ENCODE measurements at places on chromosomes 12 and 14. TPM values are rescaled to one million over a fixed set of nuclear protein-coding genes. Genes with fewer than 3 reads are reported as not detected.

RERG gene
- 9.9 TPM for total RNA-seq

RPL6 gene
- total RNA-seq: 967 TPM

ZNF410 gene
- total RNA-seq: 23.4 TPM

- DNase-seq: no peak
- no peak overlapping the region for H3K4me3 ChIP-seq
- no peaks in the 10 kb centered on the region for H3K27me3 ChIP-seq
- no peak overlapping the region for H3K27ac ChIP-seq
Observed at GRCh38 chr12:1527789-1528188, 66.6 kb downstream of the FBXL14 start.

GRCh38 chr12:60072911-60073310 is 477.1 kb downstream of the SLC16A7 start:
- no peak overlapping the region for H3K4me3 ChIP-seq
- H3K27me3 ChIP-seq: no peaks in the 10 kb centered on the region
- no peak for DNase-seq
- no peaks in the 10 kb centered on the region for H3K4me1 ChIP-seq
- H3K36me3 ChIP-seq: no peaks in the 10 kb centered on the region
- H3K27ac ChIP-seq: no peak overlapping the region

DNA sequence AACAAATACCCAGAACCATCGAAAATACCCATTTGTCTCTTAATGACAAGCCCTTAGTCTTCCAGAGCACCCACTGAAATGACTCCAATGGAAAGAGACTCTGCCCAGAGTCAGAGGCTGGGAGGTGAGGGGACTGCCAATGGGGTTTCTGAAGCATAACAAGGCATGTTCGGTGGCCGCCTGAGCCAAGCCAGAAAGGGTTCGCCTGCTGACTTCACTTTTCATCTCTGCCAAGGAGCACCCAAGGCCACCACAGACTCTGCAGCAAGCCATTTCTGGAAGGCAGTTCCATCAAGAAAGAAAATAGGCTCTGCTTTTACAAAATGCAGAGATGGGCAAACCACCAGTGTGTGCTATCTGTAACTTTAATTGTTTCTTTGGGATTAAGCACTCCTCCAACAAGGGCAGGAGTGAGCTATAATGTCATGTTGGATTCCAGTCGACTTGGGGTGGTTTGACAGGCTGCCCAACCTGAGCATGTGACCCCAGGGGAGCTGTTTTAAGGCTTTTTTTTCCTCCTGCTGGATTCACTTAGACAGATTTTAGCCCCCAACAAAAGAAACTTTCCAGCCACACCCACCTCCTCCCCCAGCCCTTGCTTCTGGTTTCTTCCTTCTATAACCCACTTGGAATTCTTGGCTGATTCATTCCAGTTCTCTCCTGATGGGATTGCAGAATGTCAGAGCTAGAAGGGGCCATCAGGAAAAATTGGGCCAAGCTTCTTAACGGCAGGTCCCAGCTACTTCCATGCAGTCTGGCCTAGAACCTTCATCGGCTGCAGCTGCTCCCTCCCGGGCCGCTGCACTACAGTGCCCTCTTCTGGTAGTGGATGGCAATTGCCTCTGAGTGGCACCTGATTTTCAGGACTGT is 24.1 kb downstream of the CKAP4 start:
- no peaks in the 10 kb centered on the region for H3K36me3 ChIP-seq
- no peaks in the 10 kb centered on the region for H3K27me3 ChIP-seq
- peaks cover 19% of the 10 kb centered on the region for H3K4me1 ChIP-seq
- no peak overlapping the region for H3K4me3 ChIP-seq

DNA sequence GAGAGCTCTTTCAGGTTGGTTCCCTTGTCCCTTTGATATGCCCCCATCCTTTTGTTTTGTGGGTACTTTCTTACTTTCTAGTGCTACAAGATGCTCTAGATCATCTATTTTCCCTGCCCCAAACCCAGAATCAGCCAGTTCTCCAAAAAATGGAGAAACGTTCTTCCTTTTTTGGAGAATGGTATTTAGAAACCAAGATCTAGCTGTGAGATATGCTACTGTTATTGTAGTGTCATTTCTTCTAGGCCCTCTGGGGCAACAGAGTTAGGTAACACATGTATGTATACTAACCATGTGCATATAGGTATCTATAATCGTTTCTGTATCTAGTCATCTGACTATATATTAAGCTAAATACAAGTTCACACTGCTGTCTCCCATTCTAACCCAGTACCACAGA is 6.9 kb upstream of the IGFBP6 start:
- H3K4me3 ChIP-seq: no peak overlapping the region
- DNase-seq: no peak
- no peak overlapping the region for H3K27ac ChIP-seq
- no peaks in the 10 kb centered on the region for H3K4me1 ChIP-seq
- no peaks in the 10 kb centered on the region for H3K36me3 ChIP-seq
- no peaks in the 10 kb centered on the region for H3K27me3 ChIP-seq

- H3K4me3 ChIP-seq: no peak overlapping the region
- H3K4me1 ChIP-seq: no peaks in the 10 kb centered on the region
- H3K36me3 ChIP-seq: no peaks in the 10 kb centered on the region
- H3K27ac ChIP-seq: no peak overlapping the region
- DNase-seq: no peak
Observed at GRCh38 chr14:77208291-77208978, 26.8 kb downstream of the TMEM63C start.

DNA sequence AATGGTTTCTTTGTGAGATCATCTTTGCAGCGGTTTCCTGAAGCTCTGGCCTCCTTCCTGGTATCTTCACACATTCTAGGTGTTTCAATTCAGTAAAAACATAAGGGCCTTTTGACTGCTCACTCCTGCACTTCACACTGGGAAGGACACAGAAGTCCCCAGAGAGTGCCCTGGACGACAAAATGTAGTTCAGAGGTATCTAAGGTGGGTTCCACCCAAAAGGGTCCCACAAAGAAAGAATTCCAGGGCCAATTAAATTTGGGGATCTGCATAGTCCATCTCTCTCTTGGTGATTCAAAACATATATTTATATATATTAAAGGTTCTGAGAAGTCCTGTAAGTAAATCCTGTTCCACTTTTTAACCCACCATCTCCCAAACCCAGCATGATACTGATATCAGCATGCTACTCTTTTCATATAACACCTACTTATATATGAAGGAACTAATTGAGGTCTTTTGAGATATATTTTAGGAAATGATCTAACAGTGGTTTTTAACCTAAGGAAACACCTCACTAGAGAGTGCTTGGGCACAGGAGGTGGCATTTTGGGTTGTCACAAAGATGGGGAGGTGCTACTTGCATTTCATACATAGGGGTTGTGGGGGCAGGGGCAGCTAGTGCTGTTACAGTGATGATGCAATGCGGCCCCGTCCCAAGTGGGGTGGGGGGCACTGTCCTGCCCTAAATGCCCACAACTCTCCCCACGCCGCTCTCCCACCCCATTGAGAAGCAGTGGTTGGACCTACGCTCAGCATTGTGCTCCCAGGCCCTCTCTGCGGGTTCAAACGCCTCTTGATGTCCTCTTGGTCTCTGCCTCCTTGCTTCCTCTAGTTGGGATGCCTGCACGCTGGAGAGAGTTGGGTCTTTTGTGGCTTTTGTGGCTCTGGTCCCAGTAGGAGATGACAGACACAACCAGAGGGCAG is 109.4 kb downstream of the ARF6 start:
- H3K27ac ChIP-seq: peak overlapping the region; percentile 83
- H3K27me3 ChIP-seq: no peaks in the 10 kb centered on the region

GRCh38 chr12:113322343-113322742 is 12.6 kb downstream of the SLC8B1 start:
- no peaks in the 10 kb centered on the region for H3K27me3 ChIP-seq
- no peak overlapping the region for H3K27ac ChIP-seq
- no peak overlapping the region for H3K4me3 ChIP-seq
- no peak for DNase-seq
- H3K36me3 ChIP-seq: peaks cover 36% of the 10 kb centered on the region

- no peaks in the 10 kb centered on the region for H3K27me3 ChIP-seq
- DNase-seq: no peak
- no peaks in the 10 kb centered on the region for H3K4me1 ChIP-seq
- H3K36me3 ChIP-seq: peaks cover 86% of the 10 kb centered on the region
- no peak overlapping the region for H3K4me3 ChIP-seq
- H3K27ac ChIP-seq: no peak overlapping the region
Observed at GRCh38 chr12:101745481-101745880, 6.2 kb upstream of the SYCP3 start.

DNA sequence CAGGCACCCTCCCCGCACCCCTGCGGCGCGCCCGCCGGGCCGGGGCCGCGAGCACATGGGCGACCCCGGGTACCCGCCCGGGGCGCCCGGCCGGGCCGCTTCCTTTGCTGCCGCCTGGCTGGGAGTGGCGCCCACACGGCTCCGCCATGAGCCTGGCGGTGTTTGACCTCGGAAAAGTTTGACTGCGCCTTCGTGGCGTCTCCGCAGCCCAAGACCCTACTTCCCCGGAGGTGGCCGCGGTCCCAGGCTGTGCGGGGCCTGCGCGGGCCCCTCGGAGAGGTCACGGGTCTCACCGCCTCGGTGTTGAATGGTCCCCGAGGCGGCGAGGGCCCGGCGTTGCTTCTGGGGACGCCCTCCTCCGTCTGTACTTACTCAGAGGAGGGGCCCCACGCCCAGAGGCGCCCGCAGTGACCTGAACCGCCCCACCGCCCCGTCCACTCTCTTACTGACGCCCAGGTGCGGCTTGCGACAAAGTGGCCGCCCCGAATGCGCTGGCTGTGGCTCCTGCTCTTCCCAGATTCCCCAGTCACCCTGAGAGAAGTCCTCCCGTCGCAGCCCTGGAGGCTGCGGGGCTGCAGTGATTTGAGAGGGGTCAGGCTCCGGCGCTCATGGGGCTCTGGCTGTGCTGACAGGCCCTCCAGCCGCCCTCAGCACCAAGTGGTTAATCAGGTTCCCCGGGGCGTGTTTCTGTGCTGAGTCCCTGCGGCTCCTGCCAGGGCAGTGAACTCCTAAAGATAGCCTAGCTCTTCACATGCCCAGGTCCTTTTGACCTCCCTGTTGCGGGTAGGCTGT is 5.8 kb downstream of the KMT5A start:
- no peaks in the 10 kb centered on the region for H3K27me3 ChIP-seq
- H3K4me1 ChIP-seq: peaks cover 40% of the 10 kb centered on the region
- peak overlapping the region; percentile 86 for H3K27ac ChIP-seq
- peak overlapping the region; percentile 45 for H3K4me3 ChIP-seq
- DNase-seq: no peak
- peaks cover 34% of the 10 kb centered on the region for H3K36me3 ChIP-seq

GRCh38 chr14:36365766-36366165 is 45.3 kb upstream of the MBIP start:
- no peaks in the 10 kb centered on the region for H3K4me1 ChIP-seq
- H3K27me3 ChIP-seq: no peaks in the 10 kb centered on the region
- H3K36me3 ChIP-seq: no peaks in the 10 kb centered on the region
- no peak overlapping the region for H3K27ac ChIP-seq
- DNase-seq: no peak

Measured in right atrium auricular region (tissue), 2 donors.